Right atrium auricular region (tissue), 2 donors: ENCODE measurements at places on chromosomes 5 and 9. TPM values are rescaled to one million over a fixed set of nuclear protein-coding genes. Genes with fewer than 3 reads are reported as not detected.

DNA sequence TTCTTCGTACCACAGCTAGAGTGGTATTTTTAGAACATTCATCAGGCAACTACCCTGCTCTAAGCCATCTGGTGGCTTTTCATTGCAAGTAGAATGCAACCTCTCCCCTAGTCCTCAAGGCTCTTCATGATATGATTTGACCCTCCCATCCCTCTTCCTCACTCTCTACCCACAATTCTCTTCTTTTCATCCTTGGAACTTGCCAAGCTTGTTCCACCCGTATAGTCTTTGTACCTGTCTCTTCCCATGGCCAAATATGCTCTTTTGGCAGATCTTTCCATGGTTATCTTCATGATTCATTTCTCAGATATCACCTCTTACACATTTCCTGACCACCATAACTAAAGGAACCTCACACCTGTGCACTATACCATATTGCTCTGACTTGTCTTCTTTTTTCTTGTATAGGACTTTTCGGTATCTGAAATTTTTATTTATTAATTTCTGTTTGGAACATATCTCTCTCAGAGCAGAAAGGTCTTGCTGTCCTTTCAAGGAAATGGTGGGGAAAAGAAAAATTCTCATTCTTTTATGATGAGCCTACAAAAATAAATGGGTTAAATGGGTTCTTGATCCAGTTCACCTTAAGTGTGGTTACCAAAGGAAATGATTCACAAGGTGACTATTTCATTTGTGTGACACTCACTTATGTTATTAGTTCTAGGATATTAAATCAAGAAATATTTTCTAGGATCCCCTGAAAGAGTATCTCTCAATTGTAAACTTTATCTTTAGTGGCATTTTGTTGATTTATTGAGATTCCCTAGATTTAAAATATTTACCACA, 3.7 kb upstream of the CD274 start:
- H3K27ac ChIP-seq: no peak overlapping the region
- no peaks in the 10 kb centered on the region for H3K4me1 ChIP-seq
- no peaks in the 10 kb centered on the region for H3K27me3 ChIP-seq
- H3K36me3 ChIP-seq: no peaks in the 10 kb centered on the region
- no peak for DNase-seq

DNA sequence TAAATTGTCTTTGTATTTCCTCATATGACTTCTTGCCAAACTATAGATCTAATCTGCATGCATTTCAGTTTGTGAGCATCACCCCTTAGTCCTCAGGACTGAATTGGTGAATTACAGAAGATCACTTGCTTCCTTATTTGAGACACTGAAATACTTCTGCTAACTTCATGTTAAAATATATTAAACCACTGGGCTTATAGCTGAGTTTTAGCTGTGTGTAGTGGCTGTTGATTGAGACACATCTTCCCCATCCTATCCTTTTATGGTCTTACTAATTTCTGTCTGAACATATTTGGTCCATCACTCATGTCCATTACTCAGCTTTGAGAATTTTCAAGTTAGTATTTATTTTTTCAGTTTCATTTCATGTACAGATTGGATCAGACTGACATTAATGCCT, 295.9 kb downstream of the PSAT1 start:
- H3K36me3 ChIP-seq: no peaks in the 10 kb centered on the region
- no peaks in the 10 kb centered on the region for H3K27me3 ChIP-seq
- H3K4me3 ChIP-seq: no peak overlapping the region
- no peak for DNase-seq
- no peaks in the 10 kb centered on the region for H3K4me1 ChIP-seq

GRCh38 chr9:83340451-83340850, 197.8 kb downstream of the FRMD3 start:
- H3K36me3 ChIP-seq: no peaks in the 10 kb centered on the region
- DNase-seq: no peak
- no peak overlapping the region for H3K4me3 ChIP-seq

- peaks cover 8% of the 10 kb centered on the region for H3K36me3 ChIP-seq
- no peak overlapping the region for H3K27ac ChIP-seq
- no peaks in the 10 kb centered on the region for H3K27me3 ChIP-seq
- DNase-seq: no peak
- no peaks in the 10 kb centered on the region for H3K4me1 ChIP-seq
These were observed 9.6 kb upstream of the ATP6V0E1 start for GRCh38 chr5:172973931-172974330.

DNA sequence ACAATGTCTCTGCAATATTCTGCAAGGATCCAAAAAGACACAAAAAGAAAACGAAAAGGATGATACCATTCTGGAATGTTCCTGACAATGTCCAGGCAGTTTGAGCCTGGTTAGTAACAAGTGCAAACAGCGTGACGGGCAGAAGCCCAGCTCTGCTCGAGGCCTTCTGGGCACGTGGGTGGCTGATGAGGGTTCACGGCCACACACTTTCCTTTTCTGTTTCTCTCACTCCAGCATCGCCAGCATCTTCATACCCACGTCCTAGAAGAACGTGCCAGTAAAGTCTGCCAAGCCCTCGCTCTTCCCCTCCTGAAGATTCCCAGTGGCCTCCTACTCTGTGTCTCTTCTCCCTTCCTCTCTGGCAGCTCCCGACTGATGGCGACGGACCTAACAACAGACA, 36.7 kb downstream of the COL23A1 start:
- no peaks in the 10 kb centered on the region for H3K27me3 ChIP-seq
- no peak overlapping the region for H3K27ac ChIP-seq
- H3K36me3 ChIP-seq: no peaks in the 10 kb centered on the region

DNA sequence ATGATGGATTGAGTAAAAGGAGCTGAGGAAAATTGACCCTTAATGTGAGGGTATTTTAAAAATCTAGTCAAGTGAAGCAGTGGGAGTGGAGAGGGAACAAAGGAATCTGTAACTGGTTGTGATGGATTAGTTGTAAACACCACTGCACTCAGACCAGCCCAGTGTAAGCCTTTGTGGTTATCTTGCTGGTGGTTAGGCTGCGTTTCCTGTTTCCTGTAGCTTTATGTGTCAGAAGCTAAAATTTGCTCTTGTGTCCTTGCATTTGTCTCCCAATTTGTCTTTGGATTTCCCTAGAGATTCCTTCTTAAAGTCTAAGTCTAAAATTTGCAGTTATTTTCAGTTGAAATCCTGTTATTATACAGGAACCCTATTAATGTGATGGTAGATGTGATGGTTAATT, 6.3 kb downstream of the IFNA21 start:
- H3K27ac ChIP-seq: no peak overlapping the region
- no peaks in the 10 kb centered on the region for H3K36me3 ChIP-seq
- no peak for DNase-seq
- no peaks in the 10 kb centered on the region for H3K27me3 ChIP-seq

GRCh38 chr9:83068414-83068813, 5.5 kb upstream of the RASEF start:
- no peak overlapping the region for H3K4me3 ChIP-seq
- no peak for DNase-seq
- no peaks in the 10 kb centered on the region for H3K36me3 ChIP-seq
- peaks cover 5% of the 10 kb centered on the region for H3K27me3 ChIP-seq

GRCh38 chr9:87184956-87185642, 237.8 kb upstream of the GAS1 start:
- no peaks in the 10 kb centered on the region for H3K36me3 ChIP-seq
- DNase-seq: no peak
- no peaks in the 10 kb centered on the region for H3K27me3 ChIP-seq
- H3K27ac ChIP-seq: no peak overlapping the region
- no peak overlapping the region for H3K4me3 ChIP-seq

GRCh38 chr5:169003721-169004541, 297.0 kb downstream of the SLIT3 start:
- H3K36me3 ChIP-seq: no peaks in the 10 kb centered on the region
- no peaks in the 10 kb centered on the region for H3K4me1 ChIP-seq
- peak overlapping the region; percentile 45 for H3K27ac ChIP-seq

- no peak overlapping the region for H3K4me3 ChIP-seq
- no peaks in the 10 kb centered on the region for H3K4me1 ChIP-seq
- DNase-seq: no peak
These were observed 6.2 kb downstream of the NEK6 start for GRCh38 chr9:124263800-124264426.

DNA sequence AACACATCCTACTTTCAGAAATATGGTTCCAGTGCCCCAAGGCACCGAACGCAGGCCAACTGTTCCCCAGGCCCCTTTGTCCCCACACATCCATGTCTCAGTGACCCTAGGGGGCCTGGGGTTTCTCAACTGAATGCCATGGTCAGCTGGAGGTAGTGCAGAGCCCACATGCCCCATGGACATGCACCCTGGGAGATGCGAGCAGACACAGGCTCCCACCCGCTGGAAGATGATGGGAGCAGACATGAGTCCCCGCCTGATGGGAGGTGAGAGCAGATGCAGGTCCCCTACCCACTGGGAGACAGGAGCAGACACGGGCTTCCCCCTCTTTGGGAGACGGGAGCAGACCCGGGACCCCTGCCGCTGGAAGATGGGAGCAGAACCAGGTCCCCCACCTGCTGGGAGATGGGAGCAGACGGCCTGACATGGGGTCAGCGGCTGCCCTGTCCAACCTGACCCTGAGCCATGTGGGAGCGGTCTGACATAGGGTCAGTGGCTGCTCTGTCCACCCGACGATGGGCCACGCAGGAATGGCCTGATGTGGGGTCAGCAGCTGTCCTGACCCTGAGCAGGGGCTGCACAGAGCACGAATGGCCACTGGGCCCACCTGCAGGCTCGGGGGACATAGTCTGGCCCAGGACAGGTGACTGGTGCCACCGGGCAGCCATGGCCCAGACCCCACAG, 18.4 kb downstream of the ZDHHC11B start:
- H3K27ac ChIP-seq: no peak overlapping the region
- H3K36me3 ChIP-seq: peaks cover 21% of the 10 kb centered on the region
- H3K27me3 ChIP-seq: no peaks in the 10 kb centered on the region
- no peak for DNase-seq

DNA sequence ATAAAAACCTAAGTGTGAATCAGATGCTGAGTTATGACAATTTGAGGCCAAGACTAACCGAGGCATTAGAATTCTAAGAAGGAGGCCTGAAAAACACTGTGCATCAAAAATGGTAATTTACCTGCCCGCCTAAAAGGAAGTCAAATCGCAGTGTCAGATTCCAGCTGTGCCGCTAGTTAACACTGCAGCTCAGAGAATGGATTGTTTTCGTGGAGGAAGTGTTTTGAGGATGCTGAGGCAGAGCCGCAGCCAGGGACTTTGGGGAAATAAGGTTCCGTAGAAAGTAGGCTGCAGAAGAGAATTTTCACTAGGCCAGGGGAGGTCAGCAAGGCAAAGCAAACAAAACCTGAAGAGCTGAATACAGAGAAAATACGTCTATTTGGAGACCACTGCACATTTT, 226.4 kb upstream of the ISL1 start:
- no peaks in the 10 kb centered on the region for H3K36me3 ChIP-seq
- no peaks in the 10 kb centered on the region for H3K27me3 ChIP-seq
- no peak overlapping the region for H3K27ac ChIP-seq

GRCh38 chr9:118635416-118635815, 733.8 kb downstream of the BRINP1 start:
- H3K27ac ChIP-seq: no peak overlapping the region
- no peak overlapping the region for H3K4me3 ChIP-seq
- no peaks in the 10 kb centered on the region for H3K27me3 ChIP-seq
- no peaks in the 10 kb centered on the region for H3K4me1 ChIP-seq
- DNase-seq: no peak
- no peaks in the 10 kb centered on the region for H3K36me3 ChIP-seq

- H3K27ac ChIP-seq: peak overlapping the region; percentile 8
- DNase-seq: peak; percentile 68
- H3K4me1 ChIP-seq: peaks cover 40% of the 10 kb centered on the region
- no peaks in the 10 kb centered on the region for H3K27me3 ChIP-seq
- H3K36me3 ChIP-seq: no peaks in the 10 kb centered on the region
These were observed 71.4 kb downstream of the RALGPS1 start for GRCh38 chr9:126985870-126986498.

DNA sequence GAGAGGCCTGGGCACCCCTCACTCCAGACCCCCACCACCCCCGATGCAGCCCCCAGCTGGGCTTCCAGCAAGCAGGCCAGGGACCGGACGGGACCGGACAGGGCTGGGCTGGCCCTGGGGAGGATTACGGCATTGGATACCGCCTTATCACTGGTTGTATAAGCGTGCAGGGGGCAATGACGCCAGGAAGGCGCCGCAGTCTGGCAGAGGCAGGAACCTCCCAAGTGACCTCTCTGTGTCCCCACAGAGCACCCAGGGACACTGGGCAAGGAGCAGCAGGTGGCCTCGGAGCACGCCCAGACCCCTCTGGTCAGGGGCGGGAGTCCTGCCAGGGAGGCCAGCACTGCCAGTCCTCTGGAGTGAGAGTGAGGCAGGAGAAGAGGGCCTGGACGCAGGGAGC, 723 bp upstream of the LCN15 start:
- H3K27ac ChIP-seq: no peak overlapping the region
- no peak overlapping the region for H3K4me3 ChIP-seq
- H3K27me3 ChIP-seq: no peaks in the 10 kb centered on the region
- no peaks in the 10 kb centered on the region for H3K36me3 ChIP-seq

DNA sequence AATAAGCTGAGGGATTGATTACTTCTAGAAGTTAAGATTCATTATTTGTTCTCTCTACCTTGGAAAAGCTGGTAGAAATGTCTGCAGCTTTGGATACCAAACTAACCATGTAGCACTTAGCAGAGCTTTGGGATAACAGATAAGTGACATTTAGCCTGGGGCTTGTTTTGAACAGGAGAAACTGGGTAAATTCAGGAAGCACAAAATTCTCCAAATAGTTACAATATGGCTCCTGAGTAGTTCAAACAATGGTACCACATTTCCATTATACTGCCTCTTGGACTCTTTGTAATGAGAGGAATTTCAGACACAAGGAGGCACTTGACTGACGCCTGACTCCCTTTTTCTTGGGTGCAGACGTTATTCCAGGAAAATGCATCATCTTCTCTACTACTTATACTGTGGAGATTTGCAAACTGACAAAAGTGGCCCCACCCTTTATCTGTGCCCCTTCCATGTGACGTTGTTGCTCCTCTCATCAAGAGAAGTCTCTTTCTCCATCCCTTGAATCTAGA, 22.5 kb downstream of the PRUNE2 start:
- H3K4me1 ChIP-seq: no peaks in the 10 kb centered on the region
- DNase-seq: no peak
- no peak overlapping the region for H3K4me3 ChIP-seq
- H3K27ac ChIP-seq: no peak overlapping the region

The SGCD gene
- 85.1 TPM for total RNA-seq

The LPAR1 gene
- total RNA-seq: 48.2 TPM

The DPYSL3 gene
- 45.3 TPM for total RNA-seq

The IRF1 gene
- total RNA-seq: 15.8 TPM

The ADAMTS2 gene
- 13.6 TPM for total RNA-seq

The FAM153A gene
- 1.4 TPM for total RNA-seq

The GMCL2 gene
- total RNA-seq: not detected
